Activated CD8-positive, alpha-beta memory T cell treated with anti-CD3 and anti-CD28 coated beads, Interleukin-2, amount 10 ng/mL, durations not matched to agents 7 days and 5 days (primary cell): ENCODE measurements at places on chromosomes 5 and 9. TPM values are rescaled to one million over a fixed set of nuclear protein-coding genes. Genes with fewer than 3 reads are reported as not detected.

The ELOVL7 gene
- 0.44 TPM for total RNA-seq

DNA sequence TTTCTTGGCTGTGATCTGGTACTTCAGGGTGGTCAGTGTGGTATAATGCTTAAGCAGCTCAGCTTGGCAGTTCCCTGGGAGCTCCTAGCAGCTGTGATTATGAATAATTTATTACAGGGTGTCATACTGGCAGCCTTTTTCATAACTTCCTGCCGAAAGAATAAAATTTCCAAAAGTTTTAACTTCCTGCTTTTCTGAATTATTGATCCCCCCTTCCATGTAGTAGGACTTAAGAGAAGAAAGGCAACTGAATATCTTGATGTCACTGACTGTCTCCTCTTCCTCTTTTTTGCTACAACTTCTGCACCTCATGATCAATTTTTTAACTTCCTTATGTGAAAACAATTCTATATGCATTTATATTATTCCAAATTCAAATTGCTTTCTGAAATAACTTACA is 74.3 kb upstream of the SPEF2 start:
- no peak overlapping the region for H3K4me3 ChIP-seq
- H3K4me1 ChIP-seq, result peaks cover 4% of the 10 kb centered on the region
- DNase-seq, result no peak

DNA sequence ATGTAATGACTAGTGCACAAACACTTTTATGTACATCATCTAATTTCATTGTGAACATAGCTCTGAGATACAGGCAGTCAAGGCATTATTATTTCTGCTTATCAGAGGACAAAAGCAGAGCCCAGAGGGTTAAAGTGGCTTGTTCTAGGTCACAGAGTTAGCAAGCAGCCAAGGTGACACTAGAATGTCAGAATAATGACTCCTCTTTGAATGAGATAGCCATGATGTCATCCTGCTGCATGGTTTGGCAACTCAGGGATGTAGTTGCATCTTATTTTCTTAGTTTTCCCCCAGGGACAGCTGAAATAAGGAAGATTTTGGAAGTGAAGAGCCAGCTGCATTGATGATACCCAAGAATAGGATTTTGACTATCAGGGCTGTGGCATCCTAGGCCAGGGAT is 54.4 kb downstream of the KCNV2 start:
- no peak for DNase-seq
- no peaks in the 10 kb centered on the region for H3K27me3 ChIP-seq
- H3K4me3 ChIP-seq, result no peak overlapping the region
- no peak overlapping the region for H3K27ac ChIP-seq

DNA sequence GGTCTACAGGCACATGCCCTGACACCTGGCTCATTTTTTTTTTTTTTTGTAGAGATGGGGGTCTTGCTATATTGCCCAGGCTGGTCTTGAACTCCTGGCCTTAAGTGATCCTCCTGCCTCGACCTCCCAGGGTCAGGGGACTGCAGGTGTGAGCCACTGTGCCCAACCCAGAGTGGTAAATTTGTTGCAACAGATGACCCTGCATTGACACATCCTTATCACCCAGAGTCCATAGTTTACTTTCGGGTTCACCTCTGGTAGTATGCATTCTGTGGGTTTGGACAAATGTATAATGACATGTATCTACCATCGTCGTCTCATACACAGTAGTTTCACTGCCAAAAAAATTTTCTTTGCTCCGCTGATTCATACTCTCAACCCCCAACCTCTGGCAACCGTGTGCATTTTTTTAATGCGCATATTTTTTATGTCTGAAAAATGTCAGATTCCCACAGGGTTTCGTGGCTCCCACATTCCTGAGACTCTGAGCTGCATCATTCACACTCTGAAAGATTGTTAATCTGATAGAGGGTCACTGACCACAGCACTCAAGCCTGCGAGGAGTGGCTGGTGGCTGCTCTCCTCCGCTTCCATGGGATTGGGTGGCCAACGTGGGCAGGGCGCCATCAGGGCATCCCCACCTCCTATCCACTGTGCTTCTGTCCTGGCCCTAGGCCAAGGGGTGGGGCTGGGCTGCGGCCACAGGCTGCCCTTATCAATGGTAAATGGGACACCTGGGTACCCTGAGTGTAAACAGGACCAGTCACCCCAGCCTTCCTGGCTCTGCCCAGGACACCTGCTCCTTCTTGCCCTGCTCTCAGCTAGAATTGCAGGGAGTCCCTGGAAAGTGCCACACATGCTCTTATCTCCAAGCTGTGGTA is 9.6 kb downstream of the NDST1 start:
- peaks cover 2% of the 10 kb centered on the region for H3K4me1 ChIP-seq
- no peaks in the 10 kb centered on the region for H3K27me3 ChIP-seq
- H3K27ac ChIP-seq, result no peak overlapping the region
- H3K4me3 ChIP-seq, result no peak overlapping the region
- no peaks in the 10 kb centered on the region for H3K36me3 ChIP-seq

The PCDH1 gene
- total RNA-seq, result not detected

- no peak for DNase-seq
- H3K4me3 ChIP-seq, result no peak overlapping the region
- no peaks in the 10 kb centered on the region for H3K27me3 ChIP-seq
- no peaks in the 10 kb centered on the region for H3K36me3 ChIP-seq
Measured at GRCh38 chr9:134100040-134100439, 32.2 kb upstream of the BRD3 start.

GRCh38 chr9:105646879-105647594 is 15.2 kb upstream of the TAL2 start:
- H3K27ac ChIP-seq, result no peak overlapping the region
- H3K4me1 ChIP-seq, result no peaks in the 10 kb centered on the region
- peaks cover 3% of the 10 kb centered on the region for H3K36me3 ChIP-seq
- no peaks in the 10 kb centered on the region for H3K27me3 ChIP-seq
- no peak for DNase-seq
- H3K4me3 ChIP-seq, result no peak overlapping the region

GRCh38 chr9:101574731-101575333 is 19.9 kb downstream of the PPP3R2 start:
- H3K36me3 ChIP-seq, result peaks cover 3% of the 10 kb centered on the region
- peaks cover 5% of the 10 kb centered on the region for H3K4me1 ChIP-seq
- H3K4me3 ChIP-seq, result no peak overlapping the region

GRCh38 chr9:77433675-77434445 is 214.3 kb downstream of the GNA14 start:
- no peak overlapping the region for H3K27ac ChIP-seq
- no peaks in the 10 kb centered on the region for H3K36me3 ChIP-seq
- DNase-seq, result peak; percentile 65
- H3K4me1 ChIP-seq, result peaks cover 4% of the 10 kb centered on the region
- no peak overlapping the region for H3K4me3 ChIP-seq

DNA sequence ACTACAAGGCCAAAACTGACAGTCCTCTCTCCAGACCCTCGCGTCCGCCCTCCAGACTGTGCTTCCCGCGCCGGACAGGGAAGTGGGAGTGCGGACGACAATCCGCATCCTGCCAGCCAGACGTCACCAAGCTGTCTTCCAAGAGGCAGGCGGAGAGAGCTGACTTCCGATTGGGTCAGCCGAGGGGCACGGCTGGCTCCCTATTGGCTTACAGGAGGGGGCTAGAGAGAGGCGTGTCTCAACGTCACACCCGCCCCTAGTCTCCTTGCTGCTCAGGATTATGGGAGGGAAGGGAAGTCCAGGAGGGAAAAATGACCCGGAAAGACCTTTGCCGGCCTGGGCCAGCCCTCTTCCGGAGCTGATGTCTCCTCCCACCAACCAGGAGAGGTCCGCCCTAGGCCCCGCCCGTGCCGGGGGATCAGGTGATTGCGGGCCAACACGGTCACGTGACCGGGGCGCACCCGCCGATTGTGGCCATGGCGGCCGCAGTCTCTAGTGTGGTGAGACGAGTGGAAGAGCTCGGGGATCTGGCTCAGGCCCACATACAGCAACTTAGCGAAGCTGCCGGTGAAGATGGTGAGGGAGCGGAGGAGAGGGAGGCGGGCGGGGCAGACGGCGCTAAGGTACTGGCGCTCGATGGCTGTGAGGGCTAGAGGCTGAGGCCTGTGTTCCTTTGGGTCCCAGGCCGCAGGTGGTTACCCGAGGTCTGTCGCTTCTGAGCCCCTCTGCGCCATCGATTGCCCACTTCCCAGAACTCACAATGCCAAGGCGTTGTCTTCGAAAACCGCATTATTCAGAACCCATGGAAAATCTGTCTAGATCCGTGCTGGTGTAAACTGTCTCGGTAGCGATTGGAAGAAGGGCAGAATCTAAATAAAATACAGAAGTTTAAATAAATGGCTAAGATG is at the start of gene RIMOC1:
Gene RIMOC1, plus strand, starts transcription at position 453 of the 908 bp plus-strand sequence. Its CDS starts 24 bp downstream, at position 477.
- H3K36me3 ChIP-seq, result peaks cover 23% of the 10 kb centered on the region
- peaks cover 4% of the 10 kb centered on the region for H3K27me3 ChIP-seq
- H3K27ac ChIP-seq, result peak within 1 kb of the TSS; percentile 97
- peak within 1 kb of the TSS; percentile 90 for H3K4me3 ChIP-seq
- DNase-seq, result peak; percentile 99
- H3K4me1 ChIP-seq, result peaks cover 54% of the 10 kb centered on the region

DNA sequence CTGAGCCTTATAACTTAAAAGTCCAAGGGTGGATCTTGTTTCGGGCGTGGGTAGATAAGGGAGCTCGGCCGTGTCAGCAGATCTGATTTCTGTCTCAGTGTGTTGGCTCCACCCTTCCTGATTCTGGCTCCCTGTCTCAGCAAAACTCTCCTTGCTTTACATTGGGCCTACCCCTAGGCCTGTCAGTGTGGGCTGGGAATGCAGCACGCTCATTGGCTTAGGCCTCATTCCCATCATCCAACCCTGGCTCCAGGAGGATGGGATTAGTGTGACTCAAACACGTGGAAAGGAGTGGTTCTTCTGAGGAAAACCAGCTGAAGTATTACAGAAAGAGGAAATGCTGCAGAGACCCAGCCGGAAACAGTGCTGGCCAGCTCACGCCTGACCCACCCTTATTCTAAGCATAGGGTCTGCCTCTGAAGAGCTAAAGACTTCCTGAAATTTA is 59.9 kb downstream of the ZFAND5 start:
- no peak for DNase-seq
- H3K4me1 ChIP-seq, result peaks cover 14% of the 10 kb centered on the region
- no peak overlapping the region for H3K27ac ChIP-seq
- peaks cover 12% of the 10 kb centered on the region for H3K36me3 ChIP-seq
- H3K27me3 ChIP-seq, result no peaks in the 10 kb centered on the region

- H3K27me3 ChIP-seq, result no peaks in the 10 kb centered on the region
- H3K4me3 ChIP-seq, result no peak overlapping the region
- H3K27ac ChIP-seq, result no peak overlapping the region
- no peak for DNase-seq
Measured at GRCh38 chr5:53950621-53951020, 359.8 kb downstream of the ARL15 start.

- H3K4me1 ChIP-seq, result no peaks in the 10 kb centered on the region
- no peaks in the 10 kb centered on the region for H3K36me3 ChIP-seq
- H3K27me3 ChIP-seq, result no peaks in the 10 kb centered on the region
- no peak overlapping the region for H3K27ac ChIP-seq
- DNase-seq, result no peak
- no peak overlapping the region for H3K4me3 ChIP-seq
Measured at GRCh38 chr5:9766581-9766980, 136.4 kb upstream of the TAS2R1 start.

GRCh38 chr5:93622240-93622885 is 39.3 kb downstream of the NR2F1 start:
- peaks cover 29% of the 10 kb centered on the region for H3K27me3 ChIP-seq
- no peak for DNase-seq
- H3K4me3 ChIP-seq, result peak overlapping the region; percentile 11
- no peaks in the 10 kb centered on the region for H3K36me3 ChIP-seq

The WDR5 gene
- total RNA-seq, result 47.0 TPM

The PCDHA11 gene
- not detected for total RNA-seq

The CARTPT gene
- total RNA-seq, result not detected

DNA sequence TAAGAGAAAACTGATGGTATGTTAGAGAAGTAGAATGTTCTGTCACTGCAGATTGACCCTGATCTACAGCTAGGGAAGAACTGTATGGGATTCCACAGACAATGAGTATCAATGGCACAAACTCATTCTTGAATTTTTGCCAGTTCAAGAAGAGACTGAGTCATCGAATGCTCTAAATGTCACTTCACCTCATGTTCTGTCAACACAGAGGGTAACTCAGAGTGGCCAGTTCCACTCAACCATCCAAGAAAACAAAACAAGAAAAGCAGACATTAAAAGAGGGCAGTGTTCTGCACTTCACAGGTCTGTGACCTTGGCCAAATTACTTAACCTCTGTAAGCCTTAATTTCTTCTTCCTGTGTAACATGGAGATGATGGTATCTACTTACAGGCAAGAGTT is 132.2 kb upstream of the HMHB1 start:
- no peaks in the 10 kb centered on the region for H3K36me3 ChIP-seq
- no peak overlapping the region for H3K4me3 ChIP-seq
- peaks cover 16% of the 10 kb centered on the region for H3K4me1 ChIP-seq
- H3K27me3 ChIP-seq, result peaks cover 1% of the 10 kb centered on the region
- no peak overlapping the region for H3K27ac ChIP-seq

DNA sequence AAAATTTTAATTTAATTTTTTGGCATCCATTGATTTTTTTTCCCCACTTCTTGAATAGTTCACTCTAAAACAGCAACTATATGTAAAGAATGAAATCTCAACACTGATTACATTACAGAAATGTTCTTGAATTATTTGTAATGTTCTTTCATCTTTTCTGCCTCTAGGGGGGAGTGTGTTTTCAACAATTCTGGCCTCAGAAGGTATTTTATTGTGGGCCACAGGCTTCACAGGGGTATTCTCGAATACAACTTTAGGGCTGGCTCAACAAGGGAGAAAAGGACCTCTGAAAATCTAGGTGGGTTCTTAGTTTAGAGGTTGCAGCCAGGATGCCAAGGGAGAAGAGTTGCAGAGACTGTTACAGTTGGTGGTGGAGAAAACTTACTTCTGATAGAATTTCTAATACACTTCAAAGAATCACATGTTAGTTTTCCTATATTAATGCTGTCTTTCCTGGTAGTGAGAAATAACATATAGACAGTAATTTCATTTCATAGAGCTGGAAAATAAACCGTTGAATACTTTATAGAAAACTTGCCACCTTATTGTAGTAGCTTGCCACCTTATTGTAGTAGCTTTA is 3.6 kb upstream of the NPR3 start:
- no peak overlapping the region for H3K27ac ChIP-seq
- H3K4me1 ChIP-seq, result peaks cover 26% of the 10 kb centered on the region
- peaks cover 57% of the 10 kb centered on the region for H3K27me3 ChIP-seq

DNA sequence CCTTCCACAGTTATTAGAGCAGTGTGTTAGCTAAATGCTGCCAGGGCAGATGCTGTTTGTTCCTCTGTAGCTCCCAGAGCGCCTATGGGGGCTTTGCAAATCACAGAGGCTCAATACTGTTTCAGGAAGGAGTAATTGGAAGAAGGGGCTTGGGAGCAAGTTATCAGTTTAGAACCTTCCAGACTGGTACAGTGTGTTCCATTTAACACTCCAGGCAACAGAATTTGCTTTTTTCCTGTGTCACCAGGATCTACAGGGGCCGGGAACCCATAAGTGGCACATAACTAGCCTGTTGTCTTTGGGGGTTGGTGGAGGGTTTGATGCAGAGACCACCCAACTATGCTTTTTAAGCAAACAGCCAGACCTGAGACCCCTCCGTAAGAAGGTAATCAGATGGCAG is 307.3 kb upstream of the KCNN2 start:
- H3K36me3 ChIP-seq, result no peaks in the 10 kb centered on the region
- no peak overlapping the region for H3K27ac ChIP-seq
- H3K27me3 ChIP-seq, result peaks cover 40% of the 10 kb centered on the region
- H3K4me1 ChIP-seq, result no peaks in the 10 kb centered on the region
- no peak overlapping the region for H3K4me3 ChIP-seq

GRCh38 chr9:37453827-37454226 is 11.4 kb downstream of the ZBTB5 start:
- peaks cover 13% of the 10 kb centered on the region for H3K4me1 ChIP-seq
- no peak for DNase-seq
- H3K4me3 ChIP-seq, result no peak overlapping the region
- H3K27ac ChIP-seq, result no peak overlapping the region

The PCDHB3 gene
- total RNA-seq, result not detected
